ENCODE measurements at places on chromosomes 3 and 15. TPM values are rescaled to one million over a fixed set of nuclear protein-coding genes. Genes with fewer than 3 reads are reported as not detected.
A peak's percentile ranks its signal among the peaks of the same experiment; 100 is the strongest.

SLC9C1 gene
- not detected for total RNA-seq

- DNase-seq = peak; percentile 41
Measured at GRCh38 chr15:52178765-52179164, 12.4 kb downstream of the GNB5 start.

PTX3 gene
- total RNA-seq = 10.5 TPM

GRCh38 chr3:198065897-198066296, 105.9 kb downstream of the LMLN start:
- no peak for DNase-seq

SLC22A13 gene
- total RNA-seq = not detected

LRRC15 gene
- total RNA-seq = 1.4 TPM

ITIH3 gene
- total RNA-seq = 8.9 TPM
